Stimulated activated CD4-positive, alpha-beta T cell treated with anti-CD3 and anti-CD28 coated beads, Interleukin-1b, Interleukin-23, amount 100 ng/mL, for 48 hours (primary cell): ENCODE measurements at places on chromosomes 7 and 10.

DNA sequence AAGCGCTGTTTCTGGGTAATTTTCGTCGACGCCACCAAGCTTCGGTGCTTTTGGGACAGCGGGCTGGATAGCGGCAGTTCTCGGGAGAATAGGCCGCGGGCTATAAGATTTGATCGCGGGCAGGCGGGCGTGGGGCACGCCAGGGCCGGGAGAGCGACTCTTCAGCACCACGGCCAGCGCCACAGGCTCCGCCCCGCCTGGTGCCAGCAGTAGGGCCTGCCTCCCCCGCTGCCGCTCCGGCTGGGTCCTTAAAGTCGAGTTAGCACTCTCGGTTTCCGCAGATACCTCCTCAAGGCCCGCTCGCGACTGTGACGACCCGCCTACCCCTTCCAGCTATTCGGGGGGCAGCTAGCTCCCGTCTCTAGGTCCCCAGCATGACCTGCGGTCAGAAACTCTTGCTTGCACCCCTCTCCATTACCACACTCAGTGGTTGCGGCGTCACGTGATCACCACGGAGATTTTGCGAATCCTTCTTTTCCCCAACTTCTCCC lies 9.4 kb downstream of the NXPH1 start:
- DNase-seq: peak; percentile 52

DNA sequence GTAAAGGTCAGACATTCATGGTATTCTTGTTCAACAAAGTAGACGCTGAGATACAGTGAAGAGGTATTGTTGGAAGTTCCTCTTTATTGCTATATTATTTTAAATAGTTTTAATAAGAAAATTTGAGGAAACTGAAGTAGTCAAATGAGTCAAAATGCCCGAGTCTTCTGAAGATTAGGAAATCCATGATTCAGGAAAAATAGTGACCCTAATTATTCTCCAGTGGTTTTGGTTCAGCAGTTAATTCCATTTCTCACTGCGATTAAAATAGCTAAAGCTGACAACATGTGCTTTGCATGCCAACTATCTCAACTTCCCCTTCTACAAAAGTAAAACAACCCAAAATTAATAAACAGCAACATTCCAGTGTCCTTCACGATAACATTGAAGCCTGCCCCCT lies 32.7 kb upstream of the PFKP start:
- DNase-seq: no peak

- DNase-seq: no peak
These were observed 33.4 kb downstream of the CCDC6 start for GRCh38 chr10:59872892-59873463.

- no peak for DNase-seq
These were observed 27.1 kb upstream of the DNMBP start for GRCh38 chr10:100036850-100037249.

DNA sequence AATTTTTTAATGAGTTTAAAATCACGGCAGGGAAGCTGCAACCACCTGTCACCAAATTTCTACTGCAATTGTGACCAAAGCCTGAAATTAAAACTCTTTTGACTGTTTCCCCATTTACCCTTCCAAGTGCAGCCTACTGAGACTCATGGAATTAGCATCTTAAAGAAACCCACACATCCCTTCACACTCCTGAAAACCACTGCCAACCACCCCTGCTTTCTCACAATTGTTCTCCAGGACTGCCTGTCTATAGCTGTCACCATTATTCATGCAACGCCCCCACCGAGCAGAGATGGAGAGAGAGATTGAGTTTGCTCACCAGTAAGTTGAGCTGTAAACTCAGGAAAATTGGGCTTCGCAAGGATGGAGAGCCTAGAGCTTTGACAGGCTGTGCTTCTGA lies 383.8 kb upstream of the SORCS1 start:
- DNase-seq: no peak

DNA sequence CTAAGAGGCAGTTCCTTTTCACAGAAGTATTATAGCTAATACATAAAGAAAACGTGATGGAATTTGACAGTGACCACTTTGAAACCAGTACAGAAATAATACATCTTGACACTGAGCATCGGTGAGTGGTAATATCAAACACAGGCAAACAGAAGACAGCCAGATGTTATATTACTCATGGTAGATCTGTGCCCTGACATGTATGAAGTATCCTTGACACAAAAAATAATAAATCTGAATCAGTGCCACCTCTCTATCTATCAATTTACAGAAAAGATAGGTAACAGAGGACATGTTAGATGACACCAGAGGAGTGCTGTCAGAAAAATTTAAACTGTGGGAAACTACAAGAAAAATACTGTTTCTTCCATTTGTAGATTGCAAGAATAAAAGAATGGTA lies 217.4 kb upstream of the POT1 start:
- no peak for DNase-seq

GRCh38 chr10:121639416-121639815 lies 41.2 kb upstream of the FGFR2 start:
- DNase-seq: no peak
